ENCODE measurements at places on chromosomes 4 and X. TPM values are rescaled to one million over a fixed set of nuclear protein-coding genes. Genes with fewer than 3 reads are reported as not detected.

Gene TLR7
- total RNA-seq, result 5.5 TPM

Gene CT47B1
- total RNA-seq, result not detected

Gene TLR8
- 7.6 TPM for total RNA-seq

Gene RNF128
- 22.4 TPM for total RNA-seq

Gene TMEM33
- 65.5 TPM for total RNA-seq

Gene ADH1A
- not detected for total RNA-seq

Gene SORCS2
- total RNA-seq, result 6.1 TPM

Gene SRPK3
- total RNA-seq, result 0.22 TPM

Gene ZFP42
- 0.61 TPM for total RNA-seq

Gene DMRTC1
- total RNA-seq, result not detected

Gene SEL1L3
- 67.6 TPM for total RNA-seq

Gene POLN
- 2.1 TPM for total RNA-seq

Gene SSX4
- not detected for total RNA-seq

Gene PGAM4
- total RNA-seq, result not detected

Measured in upper lobe of left lung (tissue), 6 donors.